ENCODE measurements at places on chromosomes 6 and 20.

- DNase-seq: no peak
These were observed 152.9 kb downstream of the SIM1 start for GRCh38 chr6:100311707-100312251.

GRCh38 chr20:13274275-13274861 is 53.3 kb downstream of the ISM1 start:
- DNase-seq: peak; percentile 48

DNA sequence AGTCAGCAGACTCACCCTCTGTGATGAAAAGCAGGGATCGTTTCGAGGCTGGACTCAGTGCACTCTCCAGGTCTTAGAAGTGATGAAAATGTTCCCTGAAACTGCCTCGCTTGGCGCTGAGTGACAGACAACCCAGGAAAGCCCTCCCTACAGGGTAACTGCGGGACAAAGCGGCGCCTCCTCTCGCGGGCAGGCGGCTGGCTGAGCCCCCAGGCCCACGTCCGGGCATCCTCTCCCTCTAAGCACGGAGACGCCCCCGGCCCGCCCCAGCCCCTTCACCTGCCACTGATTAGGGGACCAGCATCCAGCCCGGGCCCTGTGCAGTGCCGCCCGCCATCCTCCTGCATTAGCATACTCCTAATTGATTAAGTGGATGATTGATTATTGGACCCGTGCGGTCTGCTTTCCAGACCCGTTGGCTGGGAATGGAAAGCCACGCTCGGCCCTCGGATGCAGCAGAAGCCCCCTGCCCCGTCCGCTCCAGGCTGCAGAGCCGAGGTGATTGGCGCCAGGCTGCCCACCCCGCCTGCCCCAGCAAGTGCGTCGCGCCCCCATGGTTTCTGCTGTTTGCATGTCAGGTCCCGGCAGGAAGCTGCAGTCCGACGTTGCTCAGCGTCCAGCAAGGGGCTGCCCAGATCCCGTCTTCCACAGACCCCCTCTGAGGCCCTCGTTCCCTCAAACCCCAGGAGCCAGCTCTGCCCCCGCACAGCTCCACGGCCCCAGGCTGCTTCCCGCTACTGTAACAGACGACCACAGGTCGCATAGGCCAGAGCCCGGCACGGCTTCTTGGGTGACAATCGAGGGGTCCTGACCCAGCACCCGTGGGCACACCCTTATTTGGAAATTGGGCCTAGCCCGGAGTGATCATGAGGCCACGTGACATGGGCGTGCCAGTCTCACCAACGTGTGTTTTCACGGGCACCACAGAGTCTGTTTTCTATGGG is 131.6 kb downstream of the DLL1 start:
- no peak for DNase-seq

GRCh38 chr20:1673424-1673823 is 15.8 kb upstream of the SIRPG start:
- DNase-seq: peak; percentile 49

DNA sequence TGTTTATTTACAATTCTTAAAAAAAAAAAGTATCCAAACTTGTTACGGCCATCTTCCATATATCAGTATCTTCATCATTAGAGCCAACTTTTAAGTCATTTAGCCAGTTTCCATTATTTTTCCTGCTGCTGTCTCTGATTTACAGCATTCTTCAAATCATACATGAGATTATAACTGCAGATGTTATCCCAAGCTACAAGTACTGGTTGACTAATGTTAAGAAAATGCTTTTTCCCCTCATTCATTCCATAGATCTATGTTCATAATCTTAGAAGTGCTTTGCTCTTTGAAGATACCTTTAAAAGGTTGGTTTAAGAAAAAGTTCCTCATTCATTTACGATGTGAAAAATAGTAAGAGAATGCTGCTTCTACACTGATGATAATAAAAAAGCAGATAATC is 158.7 kb downstream of the RNGTT start:
- DNase-seq: no peak

GRCh38 chr6:44038543-44039065 is 88.6 kb downstream of the MRPL14 start:
- DNase-seq: no peak

DNA sequence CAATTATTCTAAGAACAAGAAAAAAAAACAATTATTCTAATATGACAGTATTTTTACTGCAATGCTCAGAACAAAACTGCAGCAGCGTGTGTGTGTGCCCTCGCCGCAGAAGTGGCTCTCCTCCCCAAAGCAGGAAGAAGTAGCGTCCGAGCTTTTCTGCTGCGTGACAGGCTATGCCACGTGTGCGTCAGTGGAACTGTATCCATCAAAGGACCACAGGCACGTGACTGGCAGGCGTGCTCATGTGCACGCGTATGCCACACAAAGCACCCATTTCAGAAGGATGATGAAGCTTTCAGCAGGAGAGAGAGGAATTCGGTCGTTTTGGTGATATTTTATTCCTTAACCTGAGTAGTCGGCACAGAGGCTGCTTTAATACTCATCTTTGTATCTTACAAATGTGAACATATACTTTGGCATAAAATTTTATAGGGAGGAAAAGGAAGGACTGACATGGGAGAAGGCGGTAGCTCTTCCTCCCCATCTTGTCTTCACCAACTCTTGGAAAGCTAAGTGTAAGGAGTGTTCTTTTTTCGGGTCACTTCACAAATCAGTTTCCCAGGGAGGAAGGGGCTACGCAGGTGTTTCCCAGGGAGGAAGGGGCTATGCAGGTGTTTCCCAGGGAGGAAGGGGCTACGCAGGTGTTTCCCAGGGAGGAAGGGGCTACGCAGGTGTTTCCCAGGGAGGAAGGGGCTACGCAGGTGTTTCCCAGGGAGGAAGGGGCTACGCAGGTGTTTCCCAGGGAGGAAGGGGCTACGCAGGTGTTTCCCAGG is 3.4 kb downstream of the TCFL5 start:
- DNase-seq: no peak

DNA sequence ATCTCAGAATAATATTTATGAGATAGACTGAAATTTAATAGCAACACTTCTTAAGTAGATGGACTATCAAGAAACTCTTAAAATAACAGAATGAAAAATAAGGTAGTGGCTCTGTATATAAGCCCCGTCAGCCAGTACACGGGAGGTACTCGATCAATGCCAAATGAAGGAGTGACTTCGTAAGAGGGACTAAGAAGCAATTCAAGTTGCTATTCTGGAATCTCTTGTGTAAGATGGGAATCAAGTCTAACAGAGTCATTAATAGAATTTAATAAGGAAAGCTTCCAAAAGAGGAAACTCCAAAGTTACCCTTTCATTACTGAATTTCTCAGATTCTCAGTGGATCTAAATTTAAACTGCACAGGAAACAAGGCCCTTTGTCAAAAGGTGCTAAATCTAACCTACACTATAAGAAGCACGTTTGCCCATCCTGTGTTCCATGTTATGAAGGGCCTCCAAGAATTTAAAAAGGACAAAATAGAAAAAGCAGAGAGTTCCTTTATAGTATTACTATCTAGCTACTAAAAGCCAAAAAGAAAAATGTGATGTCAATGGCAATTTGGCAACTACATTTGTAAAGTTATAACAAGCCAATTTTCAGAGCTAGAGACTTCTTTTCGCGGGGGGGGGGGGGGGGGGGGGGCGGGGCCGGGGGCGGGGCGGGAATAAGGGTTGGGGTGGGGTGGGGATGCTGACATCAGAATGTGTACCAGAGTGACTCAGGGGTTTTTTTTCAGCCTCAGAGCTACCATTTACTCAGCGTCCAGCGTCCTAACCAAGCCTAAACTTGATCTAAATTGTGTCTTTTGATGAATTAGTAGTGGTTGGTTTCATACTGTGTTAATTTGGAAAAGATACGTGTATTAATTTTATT is 200.6 kb downstream of the GMPR start:
- DNase-seq: no peak

DNA sequence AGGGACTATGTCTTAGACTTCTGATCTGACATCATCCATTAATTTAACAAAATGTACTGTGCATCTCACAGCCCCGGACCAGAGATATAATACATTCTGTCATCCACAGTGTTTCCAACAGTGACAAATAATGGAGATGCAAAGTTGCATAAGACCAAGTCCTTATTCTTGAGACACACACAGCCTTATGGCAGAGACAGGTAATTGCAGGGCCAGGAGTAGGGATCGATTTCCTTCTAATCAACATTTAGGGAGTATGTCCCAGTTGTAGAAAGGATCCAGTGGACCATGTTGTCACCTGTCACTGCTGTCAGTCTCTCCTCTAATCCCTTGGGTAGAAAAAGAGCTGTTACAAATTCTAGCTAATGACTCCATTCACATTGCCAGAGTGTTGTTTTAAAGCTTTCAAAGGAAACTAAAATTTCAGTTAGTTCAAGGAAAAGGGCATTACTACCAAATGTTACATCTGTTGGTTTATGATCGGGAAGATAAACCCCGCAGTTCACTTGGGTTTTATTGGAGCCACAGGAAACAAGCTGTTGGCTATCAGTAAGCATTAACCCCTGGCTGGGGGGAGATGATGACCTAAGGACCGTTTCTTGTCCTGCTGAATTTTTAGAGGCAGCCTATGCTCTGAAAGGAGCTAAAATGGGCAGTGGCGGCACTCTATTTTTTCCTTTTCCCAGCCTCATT is 111.4 kb upstream of the ATXN1 start:
- DNase-seq: no peak

DNA sequence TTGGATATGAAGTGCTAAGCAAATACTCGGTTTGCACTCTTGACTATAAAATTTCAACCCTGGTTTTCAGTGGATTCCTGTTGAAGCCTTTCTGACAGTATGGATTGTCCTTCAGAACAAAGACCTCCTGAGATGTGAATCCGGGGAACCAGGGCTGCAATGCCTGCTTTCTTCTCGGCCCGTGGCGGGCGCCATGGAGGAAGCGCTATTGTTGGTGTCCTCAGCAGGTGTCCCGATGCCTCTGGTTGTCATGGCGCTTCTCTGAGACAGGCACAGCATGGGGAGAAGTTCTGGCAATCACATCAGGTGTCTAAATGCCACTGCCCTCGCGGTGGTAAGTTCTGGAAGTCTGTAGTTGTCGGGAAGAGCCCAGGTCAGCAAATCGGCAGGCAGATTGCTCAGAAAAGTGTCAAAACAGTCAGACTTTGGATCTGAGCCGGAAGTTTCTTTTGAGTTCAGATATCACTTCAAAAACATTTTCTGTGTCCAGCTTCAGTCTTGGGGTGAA is 188.5 kb downstream of the CDH4 start:
- DNase-seq: no peak

- DNase-seq: no peak
These were observed 4.7 kb downstream of the BTN2A2 start for GRCh38 chr6:26387565-26387964.

DNA sequence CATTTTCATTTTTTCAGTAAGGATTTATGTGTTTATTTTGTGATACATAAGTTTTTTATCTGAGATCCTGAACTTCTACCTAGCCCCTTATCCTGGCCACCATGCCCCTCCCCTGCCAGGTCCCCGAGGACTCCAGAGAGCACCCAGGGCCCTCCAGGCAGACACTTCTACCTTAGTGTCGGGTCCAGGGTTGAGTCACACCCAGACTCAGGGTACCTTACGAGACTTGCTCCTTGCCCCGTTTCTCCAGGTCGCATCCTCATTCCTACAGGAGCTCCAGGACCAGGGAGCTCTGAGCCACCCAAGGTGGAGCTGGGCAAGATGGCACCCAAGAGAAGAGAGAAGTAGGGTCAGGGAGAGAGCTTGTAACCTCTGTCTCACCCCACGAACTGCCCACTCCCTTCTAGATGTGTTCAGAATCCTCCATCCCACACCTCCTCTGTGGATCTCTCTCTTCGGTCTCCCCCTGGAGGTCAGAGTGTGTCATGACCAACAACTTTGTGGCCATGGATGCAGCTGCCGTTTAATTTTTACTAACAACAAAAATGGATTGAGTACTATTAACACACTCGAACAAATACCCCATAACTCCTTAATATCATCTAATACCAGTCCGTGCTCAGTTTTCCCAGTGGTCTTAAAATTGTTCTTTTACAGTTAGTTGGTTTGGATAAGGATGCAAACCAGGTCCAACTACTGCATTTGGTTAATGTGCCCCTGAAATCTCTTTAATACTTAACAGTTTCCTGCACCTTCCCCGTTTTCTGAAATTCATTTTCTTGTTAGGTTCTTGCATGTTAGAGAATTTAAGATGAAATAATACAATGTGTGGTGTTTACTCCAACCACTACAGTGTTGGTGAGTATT is 130.6 kb upstream of the INSM1 start:
- DNase-seq: peak; percentile 35

- DNase-seq: no peak
These were observed 11.2 kb upstream of the TTPAL start for GRCh38 chr20:44464514-44464913.

GRCh38 chr6:157879034-157879872 is 56.2 kb downstream of the SNX9 start:
- no peak for DNase-seq

DNA sequence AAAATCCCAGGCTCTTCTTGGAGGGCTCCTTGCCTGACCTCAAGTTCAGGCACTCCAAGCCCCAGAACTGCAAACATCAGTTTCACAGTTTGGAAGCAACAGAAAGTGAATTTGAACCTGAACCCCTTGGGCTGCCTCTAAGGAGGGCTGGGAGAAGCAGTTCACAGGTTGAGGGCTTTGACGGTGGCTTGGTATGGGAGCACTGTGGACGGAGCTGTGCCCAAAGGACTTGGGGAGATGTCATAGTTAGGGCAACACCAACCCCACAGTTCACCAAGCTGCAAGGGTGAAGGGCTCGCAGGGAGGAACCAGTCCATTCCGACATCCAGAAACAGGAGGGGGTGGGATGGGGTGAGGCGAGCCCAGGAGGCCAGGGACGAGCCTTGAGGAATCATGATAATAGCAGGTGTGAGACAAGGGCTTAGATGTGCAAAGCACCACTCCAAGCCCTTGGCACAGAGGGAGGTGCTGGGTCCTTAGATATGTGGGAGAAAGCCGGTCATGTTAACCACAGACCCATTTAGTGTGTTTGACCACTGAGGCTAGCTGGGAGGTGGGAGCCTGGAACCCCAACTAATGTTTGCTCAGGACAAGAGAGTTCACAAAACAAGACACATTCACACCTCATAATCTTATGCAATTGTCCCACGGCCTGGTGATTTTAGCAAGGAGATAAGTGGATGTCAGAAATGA is 4.3 kb downstream of the CEBPB start:
- DNase-seq: no peak

DNA sequence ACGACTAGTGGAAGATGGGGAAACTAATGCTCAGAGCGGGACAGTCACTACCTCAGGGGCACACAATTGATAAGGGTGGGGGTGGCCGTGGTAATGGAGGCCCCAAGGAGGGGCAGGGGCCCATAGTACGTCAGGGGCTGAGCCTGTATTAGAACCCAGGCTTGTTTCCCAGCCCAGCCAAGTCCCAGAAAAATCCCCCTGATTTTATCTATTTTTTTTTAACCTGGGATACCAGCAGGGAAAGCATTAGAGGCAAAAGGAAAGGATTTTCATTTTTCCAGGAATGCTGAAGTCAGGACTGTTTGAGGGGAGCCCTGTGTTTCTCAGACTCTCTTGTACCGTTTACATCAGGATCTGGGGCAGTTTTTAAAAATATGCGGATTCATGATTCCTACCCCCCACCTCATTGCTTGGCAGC is 382 bp downstream of the MYH7B start:
- no peak for DNase-seq
